ENCODE measurements at places on chromosomes 3 and 15.

- DNase-seq: no peak
Observed at GRCh38 chr15:45801543-45801942, 166.7 kb downstream of the SQOR start.

DNA sequence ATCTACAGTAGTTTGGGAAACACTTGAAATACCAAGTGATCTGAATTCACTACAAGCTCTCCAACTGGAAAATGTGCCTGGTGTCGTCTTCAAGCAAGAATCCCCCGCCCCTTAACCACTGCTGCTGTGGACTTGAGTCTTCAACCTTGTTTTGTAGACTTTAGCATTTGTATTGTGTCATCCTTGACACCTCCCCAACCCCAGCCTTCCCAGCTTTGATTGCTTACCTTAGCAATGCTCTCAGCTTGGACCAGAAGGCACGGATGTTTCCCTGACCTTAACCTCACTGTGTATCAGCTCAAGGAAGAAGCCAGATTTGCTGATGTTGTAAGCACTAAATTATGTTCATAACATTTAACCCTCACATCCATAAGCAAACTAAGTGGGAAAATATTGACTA lies 146.4 kb downstream of the IGF1R start:
- DNase-seq: no peak

DNA sequence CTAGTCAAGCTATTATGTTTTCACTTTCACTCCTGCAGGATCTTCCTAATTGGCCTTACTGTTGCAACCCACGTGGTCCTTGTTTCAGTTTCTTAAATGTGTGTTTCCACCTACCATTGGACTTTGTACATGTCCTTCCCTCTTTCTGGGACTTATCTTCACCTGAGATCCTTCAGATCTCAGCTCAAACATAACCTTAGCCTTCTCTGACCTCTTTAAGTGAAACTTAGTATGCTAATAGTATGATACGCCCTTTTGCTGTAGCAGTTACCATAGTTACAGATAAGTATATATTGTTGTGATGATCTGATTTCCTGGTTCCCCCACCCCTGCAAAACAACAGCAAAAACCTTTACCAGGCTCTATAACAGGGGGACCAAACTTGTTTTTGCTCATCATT lies 35.2 kb downstream of the U2SURP start:
- DNase-seq: no peak

DNA sequence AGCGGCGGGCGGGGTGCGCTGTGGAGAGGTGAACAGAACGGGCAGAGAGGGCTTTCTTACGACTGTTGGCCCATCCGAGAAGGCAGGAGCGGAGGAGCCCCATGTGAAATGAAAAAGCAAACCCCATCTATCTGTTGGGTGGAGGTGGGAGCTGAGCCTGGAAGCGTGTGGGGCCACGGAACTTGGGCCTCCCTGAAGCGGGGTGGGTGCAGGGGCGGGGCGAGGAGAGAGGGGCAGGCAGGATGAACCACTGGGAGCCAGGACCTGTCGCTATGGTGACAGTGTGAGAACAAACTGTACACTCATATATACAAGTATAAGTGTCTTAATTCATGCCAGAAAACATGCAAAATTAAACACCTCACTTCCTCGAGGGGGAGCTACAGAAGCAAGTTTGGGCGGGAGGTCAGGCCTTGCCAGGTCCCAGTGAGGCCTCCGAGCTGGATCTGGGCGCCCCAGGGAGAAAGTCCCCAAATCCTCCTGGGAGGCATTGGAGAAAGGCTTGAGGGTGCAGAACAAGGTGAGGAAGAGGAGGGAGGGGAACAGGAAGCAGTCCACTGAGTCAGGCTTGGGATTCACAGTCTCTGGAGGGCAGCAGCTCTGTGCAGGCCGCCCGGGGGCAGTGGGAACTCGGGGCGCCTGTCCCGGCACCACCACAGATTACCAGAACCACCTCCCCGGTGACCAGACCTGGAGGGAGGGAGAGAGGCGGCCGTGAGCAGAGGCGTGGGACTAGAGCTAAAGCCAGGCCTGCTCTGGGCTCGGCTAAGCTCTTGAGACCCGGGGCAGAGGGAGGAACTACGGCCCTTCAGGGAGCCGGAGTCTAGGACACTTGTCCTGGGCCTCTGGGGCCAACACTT lies 34.8 kb downstream of the RBPMS2 start:
- DNase-seq: no peak

- DNase-seq: no peak
Observed at GRCh38 chr3:123078101-123078500, 11.3 kb downstream of the PDIA5 start.

- no peak for DNase-seq
Observed at GRCh38 chr3:151869181-151869580, 4.3 kb upstream of the SUCNR1 start.

- DNase-seq: no peak
Observed at GRCh38 chr3:108677811-108678210, 79.4 kb downstream of the RETNLB start.

GRCh38 chr3:10419637-10420232 lies 85.7 kb downstream of the ATP2B2 start:
- no peak for DNase-seq

DNA sequence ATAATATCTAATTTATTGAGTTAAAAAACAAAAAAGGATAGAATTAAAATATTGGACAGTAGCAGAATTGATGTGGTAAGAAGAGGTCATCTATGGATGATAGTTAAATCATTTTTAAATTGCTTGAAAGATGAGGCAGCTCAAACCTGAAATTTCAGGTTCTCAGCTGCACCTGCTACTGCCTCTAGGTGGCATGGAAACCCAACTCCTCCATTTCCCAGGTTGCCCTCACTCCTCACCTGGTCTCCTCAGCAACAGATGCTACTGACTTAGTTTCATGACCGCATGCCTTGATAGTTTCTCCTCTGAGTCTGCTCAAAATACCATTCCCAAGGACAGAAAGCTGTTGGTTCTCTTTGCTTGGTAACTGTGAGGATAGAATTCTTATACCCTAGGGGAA lies 148.1 kb downstream of the ABHD5 start:
- DNase-seq: no peak

DNA sequence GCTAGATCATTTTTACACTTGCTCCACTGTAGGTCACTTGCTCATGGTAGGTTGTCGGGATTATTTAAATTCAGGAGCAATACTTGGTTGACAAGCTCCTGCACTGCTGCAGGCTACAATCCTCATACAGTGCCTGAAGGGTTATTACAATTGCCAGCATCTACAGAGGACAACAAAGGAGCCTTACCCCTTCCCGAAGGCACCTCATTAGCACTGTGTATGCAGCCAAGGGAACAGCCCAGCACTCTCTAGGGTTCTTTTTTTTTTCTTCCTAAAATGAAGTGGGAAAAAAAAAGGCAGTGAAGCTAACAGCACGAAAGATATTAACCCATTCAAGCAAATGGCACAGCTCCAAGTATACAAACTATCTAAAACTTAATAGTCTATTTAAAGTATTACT lies 142.7 kb downstream of the ULK4 start:
- no peak for DNase-seq

GRCh38 chr15:22939652-22940061 lies 40.5 kb downstream of the CYFIP1 start:
- DNase-seq: no peak

All from D721Med (cell line).